ENCODE measurements at places on chromosomes 2 and 18.

DNA sequence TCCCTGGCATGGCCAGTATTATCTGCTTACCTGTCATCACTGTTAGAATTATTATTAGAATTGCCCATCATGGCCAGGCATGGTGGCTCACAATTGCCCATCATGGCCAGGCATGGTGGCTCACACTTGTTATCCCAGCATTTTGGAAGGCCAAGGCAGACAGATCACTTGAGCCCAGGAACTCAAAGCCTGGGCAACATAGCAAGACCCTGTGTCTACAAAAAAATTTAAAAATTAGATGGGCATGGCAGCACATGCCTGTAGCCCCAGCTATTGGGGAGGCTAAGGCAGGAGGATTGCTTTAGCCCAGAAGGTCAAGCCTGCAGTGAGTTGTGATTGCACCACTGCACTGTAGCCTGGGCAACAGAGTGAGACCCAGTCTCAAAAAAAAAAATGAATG is 27.4 kb upstream of the ID2 start:
- no peak for DNase-seq

- DNase-seq, result no peak
Measured at GRCh38 chr2:86285571-86285970, 51.9 kb downstream of the REEP1 start.

GRCh38 chr2:10533811-10534321 is 85.7 kb upstream of the ODC1 start:
- DNase-seq, result no peak

DNA sequence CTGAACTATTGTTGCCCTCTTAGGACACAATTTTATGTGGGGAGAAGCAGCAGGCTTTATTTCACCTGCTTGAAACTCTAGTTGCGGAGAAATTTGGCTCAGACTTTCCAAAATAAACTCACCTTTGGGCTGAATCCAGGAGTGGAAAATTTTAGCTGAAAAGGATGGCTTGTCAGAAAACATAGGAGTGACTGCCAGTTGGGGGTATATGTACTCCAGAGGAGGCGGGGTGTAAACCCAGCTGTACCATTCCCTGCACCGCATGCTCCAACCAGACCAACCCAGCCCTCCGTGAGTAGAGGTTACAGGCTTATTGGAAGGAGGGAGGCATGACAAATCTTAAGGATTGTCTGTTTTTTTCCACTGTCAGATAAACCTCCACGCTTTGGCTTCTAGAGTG is 53.8 kb downstream of the PRKCE start:
- no peak for DNase-seq

DNA sequence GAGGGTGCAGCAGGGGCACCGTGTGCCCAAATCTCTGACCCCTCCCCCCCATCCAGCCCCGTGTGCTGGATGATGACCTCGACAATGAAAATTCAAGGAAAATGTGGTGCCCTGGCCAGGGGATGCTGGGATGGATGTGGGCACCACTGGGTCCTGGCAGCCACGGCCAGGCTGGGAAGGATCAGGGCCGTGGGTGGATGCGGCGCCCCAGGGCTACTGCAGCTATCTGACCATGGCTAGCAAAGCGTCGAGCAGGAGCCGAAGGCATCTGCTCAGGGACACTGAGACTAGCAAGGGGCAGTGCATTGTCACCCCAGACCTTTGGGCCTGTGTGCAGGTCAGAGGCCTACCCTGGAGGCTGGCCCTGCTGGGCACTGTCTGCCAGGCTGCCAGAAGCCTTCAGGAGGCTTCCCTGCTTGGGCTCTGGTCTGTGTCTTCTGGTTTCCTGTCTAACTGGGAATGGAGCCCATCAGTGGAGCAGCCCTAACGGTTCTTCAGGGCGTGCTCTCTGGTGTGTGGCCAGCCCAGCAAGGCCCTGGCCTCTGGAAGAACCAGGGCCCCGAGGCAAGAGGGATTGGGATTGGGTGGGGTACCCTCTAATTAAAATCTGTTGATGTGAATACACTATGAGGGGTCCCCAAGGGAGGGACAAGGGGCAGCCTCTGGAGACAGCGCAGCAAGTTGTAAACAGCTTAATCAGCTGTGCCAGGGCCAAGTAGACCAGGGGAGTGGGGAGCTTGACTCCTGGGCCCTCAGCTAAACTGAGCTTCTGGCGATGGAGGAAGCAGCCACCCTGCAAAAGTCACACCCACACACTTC is 98.0 kb downstream of the STPG4 start:
- no peak for DNase-seq

- DNase-seq, result no peak
Measured at GRCh38 chr18:22349966-22350365, 67.7 kb downstream of the CTAGE1 start.

DNA sequence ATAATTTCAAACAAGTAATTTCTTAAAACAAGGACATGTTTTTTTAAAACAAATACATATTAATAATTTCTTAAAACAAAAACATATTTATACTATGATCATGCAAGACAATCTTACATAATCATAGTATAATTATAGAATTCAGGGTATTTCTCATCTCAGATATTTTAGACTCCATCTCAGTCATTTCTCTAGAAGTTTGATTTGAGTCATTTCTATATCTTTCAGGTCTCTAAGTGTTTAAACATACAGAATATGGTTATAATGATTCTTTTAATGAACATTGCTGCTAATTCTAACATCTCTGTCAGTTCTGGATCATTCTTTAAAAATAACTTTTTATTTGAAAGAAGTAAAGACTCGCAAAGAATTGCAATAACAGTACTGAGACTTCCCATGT is 154.2 kb upstream of the KYNU start:
- DNase-seq, result no peak

DNA sequence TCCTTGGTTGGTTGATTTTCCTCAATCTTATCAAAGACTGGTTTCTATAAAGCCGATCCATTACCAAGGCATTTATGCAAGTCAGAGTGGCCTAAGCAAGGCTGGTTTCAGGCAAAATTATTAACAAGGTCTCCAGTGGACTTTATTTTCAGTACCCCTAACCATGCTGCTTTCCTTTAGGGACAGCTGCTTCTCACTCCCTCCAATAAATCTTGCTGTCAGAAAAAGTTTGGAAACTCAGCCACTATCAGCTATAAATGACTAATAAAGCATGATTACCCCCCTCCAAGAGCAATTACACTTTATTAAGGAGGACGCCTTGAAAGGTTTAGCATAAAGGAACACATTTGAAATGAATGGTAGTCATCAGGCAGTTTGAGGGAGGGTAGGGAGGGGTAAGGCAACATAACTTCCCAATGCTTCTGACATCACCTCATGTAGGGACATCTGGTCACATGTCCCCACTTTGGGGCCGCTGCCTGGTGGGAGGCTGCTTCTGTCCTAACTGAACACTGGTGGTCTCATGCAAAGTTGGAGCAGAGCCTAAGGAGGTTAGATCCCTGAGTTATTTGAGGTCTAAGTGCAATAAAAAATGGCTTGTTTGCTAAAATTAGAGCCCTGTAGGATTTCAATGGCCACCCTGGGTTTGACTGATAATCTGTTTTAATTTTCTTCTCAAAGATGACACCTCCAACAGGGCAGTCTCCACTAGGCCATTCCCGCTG is 58.0 kb upstream of the TMEM178A start:
- DNase-seq, result no peak

- DNase-seq, result no peak
Measured at GRCh38 chr2:111184725-111185310, 64.1 kb downstream of the BCL2L11 start.

- no peak for DNase-seq
Measured at GRCh38 chr2:240395896-240396622, 39.4 kb upstream of the GPC1 start.

DNA sequence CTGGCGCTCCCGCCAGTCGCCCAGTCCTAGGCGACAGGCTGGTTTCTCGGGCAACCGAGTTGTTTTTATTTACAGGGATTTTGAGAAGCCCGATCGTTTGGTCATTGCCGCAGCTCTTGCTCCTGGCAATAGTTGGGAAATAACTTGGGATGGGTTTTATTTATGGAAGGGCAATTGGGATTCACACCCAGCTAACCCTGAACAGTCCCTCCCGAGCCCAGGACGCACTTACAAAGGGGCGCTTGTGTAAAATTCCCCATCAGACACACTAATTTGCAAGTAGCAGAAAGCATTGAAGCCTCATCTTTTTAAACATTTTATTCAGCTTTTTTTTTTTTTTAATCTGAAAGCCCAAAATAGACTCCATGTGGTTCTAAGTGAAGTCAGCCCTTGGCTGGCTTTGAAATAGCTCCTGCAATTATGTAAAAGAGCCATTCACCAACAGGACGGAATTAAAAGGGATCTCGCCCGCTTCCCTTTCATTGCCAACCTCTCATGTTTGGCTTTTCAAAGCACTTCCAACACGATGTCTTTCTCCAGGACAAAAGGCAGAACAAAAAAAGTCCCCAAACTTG is 3.6 kb upstream of the GBX2 start:
- DNase-seq, result no peak

DNA sequence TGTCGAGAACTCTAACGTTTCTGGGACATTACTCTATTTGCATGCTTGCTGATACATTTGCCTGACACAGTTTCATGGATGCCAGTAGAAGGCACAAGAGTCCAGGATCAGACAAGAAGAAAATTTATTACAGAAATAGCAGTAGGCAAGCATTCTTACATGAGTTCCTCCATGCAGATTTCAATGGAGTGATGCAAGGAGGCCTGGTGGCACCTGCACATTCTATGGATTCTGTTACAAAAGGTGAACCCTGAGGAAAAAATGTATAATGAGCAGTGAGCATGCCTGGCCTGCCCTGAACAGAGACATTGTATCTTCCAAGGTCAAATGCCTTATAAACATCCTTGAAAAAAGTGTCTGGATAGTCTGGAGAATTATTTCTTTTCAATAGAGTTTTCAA is 142.9 kb downstream of the DSEL start:
- DNase-seq, result no peak

DNA sequence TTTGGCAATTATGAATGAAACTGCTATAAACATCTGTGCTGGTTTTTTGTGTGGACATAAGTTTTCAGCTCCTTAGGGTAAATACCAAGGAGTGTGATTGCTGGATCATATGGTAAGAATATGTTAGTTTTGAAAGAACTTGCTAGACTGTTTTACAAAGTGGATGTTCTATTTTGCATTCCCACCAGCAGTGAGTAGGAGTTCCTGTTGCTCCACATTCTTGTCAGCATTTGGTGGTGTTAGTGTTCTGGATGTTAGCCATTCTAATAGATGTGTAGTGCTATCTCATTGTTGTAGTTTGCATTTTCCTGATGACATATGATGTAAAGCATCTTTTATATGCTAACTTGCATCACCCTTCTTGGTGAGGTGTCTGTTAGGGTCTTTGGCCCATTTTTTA is 304.6 kb downstream of the NUP35 start:
- DNase-seq, result no peak

DNA sequence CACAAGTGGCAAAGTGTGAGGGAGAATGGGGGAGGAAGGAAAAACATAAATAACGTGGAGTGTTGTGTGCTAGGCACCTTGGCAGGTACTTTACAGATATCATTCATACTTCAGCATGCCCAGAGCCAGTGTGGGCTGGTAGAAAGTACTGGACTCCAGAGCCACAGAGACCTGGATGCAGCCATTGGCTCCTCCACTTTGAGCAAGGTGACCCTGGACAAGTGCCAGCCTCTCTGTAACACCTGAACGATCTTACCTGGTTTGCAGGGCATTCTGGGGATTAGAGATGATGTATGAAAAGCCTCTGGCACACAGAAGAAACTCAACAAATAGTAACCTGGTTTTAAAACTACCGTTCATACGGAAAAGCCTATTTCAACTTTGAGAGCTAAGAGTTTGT is 6.3 kb downstream of the LOXHD1 start:
- DNase-seq, result no peak

- DNase-seq, result no peak
Measured at GRCh38 chr2:120546048-120546864, 189.4 kb upstream of the GLI2 start.

GRCh38 chr2:65204461-65205210 is 23.0 kb upstream of the ACTR2 start:
- no peak for DNase-seq

- DNase-seq, result no peak
Measured at GRCh38 chr18:65725251-65726050, 25.4 kb upstream of the CDH7 start.

DNA sequence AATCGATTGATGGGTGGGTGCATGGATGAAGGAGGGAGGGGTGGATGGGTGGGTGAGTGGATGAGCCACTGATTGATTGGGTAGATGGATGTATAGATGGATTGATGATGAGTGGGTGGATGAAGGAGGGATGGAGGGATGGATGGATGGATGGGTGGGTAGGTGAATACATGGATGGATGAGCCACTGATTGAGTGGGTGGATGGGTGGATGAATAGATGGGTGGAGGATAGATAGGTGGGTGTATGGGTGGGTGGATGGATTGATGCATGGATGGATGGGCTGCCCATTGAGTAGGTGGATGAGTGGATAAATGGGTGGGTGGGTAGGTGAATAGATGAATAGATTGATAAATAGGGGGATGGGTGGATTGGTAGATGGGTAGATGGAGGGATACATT is 30.9 kb downstream of the MLPH start:
- no peak for DNase-seq

- DNase-seq, result no peak
Measured at GRCh38 chr2:18430996-18431748, 129.3 kb downstream of the RDH14 start.

DNA sequence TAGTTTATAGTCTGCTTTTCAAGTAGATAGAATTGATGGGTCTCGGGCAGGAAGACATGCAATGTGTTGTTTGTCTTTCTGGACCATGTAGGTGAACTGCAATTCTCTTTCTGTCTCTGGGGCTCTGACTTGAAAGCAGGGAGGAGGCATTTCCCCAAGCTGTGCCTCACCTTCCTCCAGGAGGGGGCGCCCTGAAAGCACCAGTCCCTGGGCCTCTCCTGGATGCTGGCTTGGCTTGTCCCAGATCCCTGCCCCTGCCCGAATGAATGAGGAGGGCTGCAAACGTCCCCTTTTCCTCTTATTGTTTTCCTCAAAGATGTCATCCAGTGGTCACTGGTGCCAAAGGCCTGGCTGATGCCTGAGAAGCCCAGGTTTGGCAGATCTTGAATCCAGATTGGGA is 270.6 kb downstream of the CELF4 start:
- peak; percentile 17 for DNase-seq

- DNase-seq, result no peak
Measured at GRCh38 chr2:171595896-171596295, 73.6 kb downstream of the CYBRD1 start.

DNA sequence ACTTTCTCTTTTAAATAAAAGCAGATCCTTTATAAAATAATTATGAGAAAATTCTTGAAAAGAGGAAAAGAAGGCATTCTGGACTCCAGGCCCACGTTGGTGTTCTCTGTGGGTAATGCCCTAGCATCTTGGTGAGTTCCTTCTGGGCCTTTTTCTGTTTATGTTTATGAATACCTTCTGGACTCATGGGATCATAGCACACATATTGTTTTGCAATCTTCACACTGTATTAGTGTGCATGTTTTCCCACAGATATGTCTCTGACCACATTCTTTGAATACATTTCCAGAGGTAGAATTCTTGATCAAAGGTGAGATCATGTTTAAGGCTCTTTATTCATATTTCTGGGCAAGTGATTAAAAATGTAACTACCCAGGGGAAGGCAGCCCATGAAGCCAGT is 15.9 kb downstream of the GLI2 start:
- DNase-seq, result peak; percentile 4

DNA sequence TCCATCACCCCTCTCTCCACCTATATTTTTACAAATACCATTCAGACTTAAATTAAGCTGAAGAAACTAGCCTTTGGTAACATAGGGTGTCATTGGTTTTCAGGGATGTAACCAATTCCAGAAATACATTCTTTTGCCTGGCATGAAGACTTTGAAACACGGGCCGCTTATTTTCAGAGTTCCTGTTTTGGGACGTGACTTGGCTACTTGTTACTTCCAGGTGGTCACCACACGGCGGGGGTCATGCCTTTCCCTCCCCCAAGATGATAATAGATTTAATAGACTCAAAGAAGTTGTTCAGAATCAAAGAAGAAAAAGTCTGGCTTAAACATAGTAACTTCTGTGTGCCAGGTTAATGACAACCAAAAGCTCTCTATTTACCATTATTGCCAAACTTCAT is 110.6 kb downstream of the SEPTIN10 start:
- no peak for DNase-seq

Data from activated CD4-positive, alpha-beta T cell treated with anti-CD3 and anti-CD28 coated beads, Interleukin-10, Interleukin-2, amounts not matched to agents 100 ng/mL and 50 ng/mL, durations not matched to agents 16 hours and 8 hours (primary cell).